ENCODE measurements at places on chromosomes 5 and 9.

GRCh38 chr5:135367076-135367475, 32.0 kb downstream of the MACROH2A1 start:
- DNase-seq, result no peak

DNA sequence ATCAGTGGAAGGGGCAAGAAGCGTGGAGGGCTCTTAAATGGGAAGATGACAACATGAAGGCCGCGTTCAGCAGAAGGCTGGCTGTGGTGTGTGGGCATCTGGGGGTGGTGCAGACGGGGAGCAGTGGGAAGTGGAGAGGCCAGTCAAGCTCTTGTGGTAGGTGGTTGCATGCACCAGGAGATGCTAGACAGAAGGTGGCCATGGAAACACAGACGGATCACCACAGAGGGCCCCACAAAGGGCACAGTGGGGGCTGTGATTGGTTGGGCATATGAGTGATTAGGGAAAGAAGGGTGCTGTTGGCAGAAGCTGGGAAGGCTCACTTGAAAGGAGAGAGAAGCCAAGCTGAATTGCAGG, 14.7 kb downstream of the MTMR12 start:
- DNase-seq, result no peak

DNA sequence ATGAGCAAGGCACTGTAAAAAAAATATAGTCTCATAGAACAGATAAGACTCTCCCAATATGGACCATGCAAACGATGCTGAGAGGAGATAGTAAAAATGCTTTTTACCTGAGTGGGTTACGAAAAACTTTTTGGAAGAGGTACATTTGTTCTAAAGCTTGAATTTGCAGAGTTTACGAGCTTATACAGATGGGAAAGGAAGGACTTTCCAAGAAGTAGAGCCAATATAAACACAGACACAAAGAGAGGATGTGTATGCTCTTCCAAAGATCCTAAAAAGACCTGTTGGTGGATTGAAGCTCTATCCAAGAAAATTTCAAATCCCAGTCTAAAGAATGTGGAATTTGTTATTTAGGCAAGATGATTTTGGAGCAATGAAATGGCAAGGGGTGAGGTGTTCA, 127.1 kb upstream of the SLCO6A1 start:
- DNase-seq, result no peak

- no peak for DNase-seq
Measured at GRCh38 chr5:1322955-1323802, 21.7 kb downstream of the CLPTM1L start.

DNA sequence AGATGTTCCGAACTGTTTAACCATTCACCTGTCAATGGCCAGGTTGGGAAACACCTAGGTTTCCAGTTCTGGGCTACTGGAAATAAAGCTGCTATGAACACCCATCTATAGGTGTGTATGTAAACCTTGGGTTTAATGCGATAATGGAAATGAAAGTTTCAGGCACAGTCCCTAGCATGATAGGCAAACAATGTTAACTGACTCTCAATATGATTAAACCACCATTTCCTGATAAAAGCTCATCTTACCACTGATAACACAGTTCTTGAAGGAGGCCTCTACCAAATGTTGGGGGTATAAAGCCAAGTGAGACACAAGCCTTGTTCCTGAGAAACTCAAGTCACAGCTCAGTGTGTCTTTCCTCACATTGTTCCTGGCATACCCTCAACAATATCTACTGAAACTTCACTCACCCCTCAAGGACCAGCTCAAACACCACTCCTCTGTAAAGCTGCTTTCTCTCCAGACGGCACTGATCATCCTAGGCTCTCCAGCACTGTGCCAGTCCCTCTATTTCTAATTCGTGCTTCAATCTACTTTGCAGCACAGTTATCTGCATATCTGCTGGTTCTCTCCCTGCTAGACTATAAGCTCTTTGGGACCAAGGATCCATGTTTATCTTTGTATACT, 15.8 kb downstream of the RAB14 start:
- no peak for DNase-seq

DNA sequence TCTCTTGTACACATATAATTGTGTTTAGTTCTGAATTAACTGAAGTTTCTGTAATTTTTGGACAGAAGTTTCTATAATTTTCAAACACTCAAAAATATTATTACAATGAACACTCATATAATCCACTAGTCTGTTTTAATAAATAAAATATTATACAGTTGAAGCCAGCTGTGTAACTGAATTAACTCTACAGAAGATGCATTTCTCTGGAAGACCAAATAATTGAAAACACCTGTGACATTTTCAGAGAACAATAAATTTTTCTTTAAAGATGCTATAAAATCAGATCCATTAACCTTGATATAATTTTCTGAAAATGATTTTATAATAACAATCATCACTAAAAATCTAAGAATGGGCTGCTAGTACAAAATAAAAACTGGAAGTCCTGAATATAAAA, 14.7 kb downstream of the NADK2 start:
- DNase-seq, result no peak

GRCh38 chr9:4193391-4193790, 106.5 kb downstream of the GLIS3 start:
- no peak for DNase-seq

DNA sequence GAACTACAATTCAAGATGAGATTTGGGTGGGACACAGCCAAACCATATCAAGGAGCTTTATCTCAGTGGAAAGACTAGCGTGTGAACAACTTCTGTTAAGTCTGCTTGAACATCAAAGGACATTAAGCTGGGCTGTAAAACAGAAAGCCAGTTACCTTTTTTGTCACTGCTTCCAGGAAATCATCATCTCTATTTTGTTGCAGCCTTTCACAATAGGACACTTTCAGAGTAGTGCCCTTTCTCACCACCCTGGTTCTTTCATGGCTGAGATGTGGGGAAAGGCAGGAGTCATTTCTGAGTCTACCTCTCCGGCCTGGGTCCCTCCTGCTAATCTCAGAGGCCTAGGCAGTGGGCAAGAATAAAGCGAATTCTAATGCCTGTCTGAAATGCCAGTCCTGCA, 96.2 kb upstream of the PPP1R2B start:
- no peak for DNase-seq

DNA sequence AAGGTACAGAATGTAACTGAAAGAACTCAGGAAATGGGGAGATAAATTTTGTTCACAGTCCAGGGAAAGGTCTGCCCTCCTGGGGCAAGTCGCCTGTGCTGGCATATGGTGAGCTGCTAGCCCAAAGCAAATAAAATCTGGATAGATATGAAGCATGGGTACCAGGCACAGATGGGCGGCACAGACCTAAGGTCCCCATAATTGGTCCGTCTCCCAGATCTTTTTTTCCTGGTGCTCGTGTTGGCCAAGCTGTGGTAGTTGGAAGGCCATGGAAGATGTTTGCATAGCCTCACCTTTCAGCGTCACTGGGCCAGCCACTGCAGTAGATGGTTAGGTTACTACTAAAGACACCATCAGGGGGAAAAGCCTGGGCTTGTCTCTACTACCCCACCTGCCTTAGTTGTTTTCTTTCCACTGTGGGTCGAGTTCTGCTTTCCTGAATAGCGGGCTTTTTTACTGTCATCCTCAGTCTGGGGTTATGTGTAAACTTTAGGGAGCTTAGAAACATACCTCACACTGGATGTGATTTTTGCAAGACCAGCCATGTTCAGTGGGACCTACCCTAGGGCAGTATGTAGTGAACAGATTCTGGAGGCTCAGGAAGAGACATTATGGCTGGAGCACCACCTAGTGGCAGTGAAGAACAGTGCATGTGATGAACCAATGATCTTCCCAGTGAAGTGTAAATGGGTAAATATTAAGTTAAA, 24.2 kb upstream of the GLRX start:
- peak; percentile 29 for DNase-seq

GRCh38 chr9:72210522-72210921, 61.3 kb downstream of the GDA start:
- DNase-seq, result no peak

- no peak for DNase-seq
Measured at GRCh38 chr9:113215132-113215531, 5.9 kb downstream of the FKBP15 start.

GRCh38 chr9:74449060-74449459, 48.1 kb upstream of the RORB start:
- DNase-seq, result no peak

DNA sequence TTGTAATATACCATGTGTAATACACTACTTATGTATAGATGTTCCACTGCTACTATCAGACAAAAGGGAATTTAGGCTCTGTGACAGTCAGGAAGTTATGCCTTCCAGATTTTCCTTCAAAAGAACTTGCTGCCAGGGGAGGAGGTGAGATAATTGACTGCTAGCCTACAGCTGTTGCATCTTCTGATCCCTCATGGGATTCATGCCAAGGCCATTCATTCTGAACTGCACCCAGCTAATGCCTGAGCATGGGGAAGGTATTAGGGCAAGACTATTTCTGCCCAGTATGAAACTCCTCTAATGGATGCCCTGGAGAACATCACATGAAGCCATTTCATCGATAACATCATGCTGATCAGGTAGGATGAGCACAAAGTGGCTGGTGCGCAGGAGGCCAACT, 746.5 kb upstream of the ZNF608 start:
- no peak for DNase-seq

- DNase-seq, result no peak
Measured at GRCh38 chr9:137544176-137544760, 5.9 kb downstream of the PNPLA7 start.

- DNase-seq, result no peak
Measured at GRCh38 chr9:124768750-124769548, 2.2 kb downstream of the NR6A1 start.

DNA sequence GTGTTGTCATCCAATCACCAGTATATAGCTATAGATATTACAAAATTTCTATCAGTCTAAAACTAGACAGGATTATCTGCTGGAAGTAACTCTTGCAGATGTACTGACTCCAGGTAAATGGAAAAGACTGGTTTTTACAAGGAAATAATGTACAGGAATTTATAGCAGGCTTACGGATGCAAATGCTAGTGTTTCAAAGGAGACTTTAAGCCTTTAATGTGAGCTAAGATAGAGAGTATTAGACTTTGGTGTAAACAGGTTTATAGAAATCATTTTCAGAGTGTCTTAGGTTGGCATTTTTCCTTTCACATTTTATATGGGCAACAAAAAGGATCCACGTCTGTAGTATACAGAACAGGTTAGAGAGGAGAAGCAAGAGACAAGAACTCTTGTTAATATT, 16.1 kb downstream of the ZNF608 start:
- DNase-seq, result no peak

- no peak for DNase-seq
Measured at GRCh38 chr9:14574173-14574572, 119.1 kb downstream of the ZDHHC21 start.

DNA sequence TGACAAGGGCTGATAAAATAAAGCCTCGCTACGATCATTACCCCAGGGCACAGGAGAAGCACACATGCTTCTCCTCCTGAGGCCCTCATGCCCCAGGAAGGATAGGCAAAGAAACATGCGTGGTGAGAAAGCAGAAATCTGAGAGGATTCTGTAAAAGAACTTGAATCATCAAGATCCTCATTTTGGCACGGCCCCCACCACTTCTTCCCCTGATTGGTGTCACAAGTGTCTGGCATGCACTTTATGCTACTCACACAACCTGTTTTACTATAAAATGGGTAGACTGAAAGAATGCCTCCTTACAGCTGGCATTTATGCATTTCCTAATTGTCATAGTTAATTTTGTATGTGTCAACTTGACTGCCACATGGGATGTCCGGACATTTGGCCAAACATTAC, 32.1 kb downstream of the PCA3 start:
- DNase-seq, result no peak

DNA sequence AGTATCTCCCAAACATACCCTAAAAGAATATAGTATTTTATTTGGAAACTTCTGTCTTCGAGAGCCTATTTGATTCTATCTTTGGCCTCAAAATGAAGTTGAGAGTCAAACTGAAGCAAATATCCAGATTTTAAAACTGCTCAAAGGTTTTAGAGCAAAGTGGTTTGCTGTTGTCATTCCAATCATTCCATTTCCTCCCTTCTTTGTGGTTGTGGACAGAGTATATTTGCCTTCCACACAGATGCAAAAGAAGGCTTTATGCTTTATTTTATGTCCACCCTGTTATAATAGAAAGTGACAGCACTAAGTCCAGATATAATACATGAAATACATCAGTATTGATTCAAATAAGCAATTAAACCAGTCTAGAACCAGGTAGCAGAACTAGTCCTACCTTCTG, 12.4 kb downstream of the GZMK start:
- no peak for DNase-seq

- no peak for DNase-seq
Measured at GRCh38 chr9:81552581-81552991, 136.8 kb downstream of the TLE1 start.

DNA sequence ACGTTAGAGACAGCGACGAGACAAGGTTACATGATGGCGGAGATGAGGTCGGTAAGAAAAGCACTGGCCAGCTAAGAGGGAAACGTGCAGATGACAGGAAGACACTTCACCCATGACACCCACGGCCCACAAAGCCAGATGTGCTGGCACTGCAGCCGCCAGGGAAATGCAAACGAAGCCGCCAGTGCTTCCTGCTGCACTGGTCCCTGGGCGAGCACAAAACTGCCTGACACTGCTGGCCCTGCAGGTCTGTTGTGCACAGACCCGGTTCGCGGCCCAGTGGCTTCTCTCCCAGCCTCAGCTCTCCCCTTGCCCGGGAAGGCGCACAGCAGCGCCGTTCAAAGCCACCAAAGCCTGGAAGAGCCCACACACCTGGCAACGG, 20.3 kb downstream of the QSOX2 start:
- peak; percentile 27 for DNase-seq

DNA sequence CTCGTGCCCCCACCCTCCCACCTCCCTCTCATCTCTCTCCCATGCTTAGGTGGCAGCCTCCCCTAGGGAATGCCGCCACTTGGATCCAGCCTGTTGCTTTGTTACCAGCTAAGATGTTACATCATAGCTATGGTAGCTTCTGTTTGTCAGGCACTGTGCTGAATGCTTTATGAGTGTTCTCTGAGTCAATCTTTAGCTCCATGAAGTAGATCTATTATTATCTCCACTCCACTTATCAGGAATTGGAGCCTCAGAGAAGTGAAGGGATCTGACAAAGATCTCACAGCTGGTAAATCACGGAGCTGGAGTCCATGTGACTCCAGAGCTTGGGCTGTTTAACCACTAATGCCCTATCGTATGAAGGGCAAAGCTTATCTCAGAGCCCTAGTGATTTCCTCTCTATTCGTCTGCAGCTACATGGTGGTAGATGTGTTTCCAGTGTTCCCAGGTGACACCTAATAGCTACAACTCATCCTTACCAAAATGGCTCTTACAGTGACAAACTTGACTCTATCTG, 54.1 kb downstream of the GARNL3 start:
- no peak for DNase-seq

DNA sequence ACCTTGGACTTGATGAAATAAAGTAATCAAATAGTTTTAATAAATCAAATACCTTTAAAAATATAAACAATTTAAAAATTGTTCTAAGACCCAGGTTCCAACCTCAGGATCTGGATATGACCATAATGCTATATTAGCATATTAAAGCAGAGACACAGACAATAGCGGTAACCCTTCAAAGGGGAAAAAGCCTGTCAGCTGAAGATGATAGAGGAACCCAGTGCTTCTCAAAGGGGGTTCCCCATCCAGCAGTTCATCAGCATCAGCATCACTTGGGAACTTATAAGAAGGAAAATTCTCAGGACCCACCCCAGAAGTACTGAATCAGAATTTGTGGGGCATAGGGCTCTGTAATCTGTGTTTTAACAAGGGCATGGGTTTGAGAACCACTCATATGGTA, 519.6 kb downstream of the RAB3C start:
- DNase-seq, result no peak

GRCh38 chr5:136191304-136192014, 1.5 kb downstream of the SMIM32 start:
- DNase-seq, result no peak

Measured in T-helper 22 cell (primary cell).